ENCODE measurements at places on chromosomes 7 and 10.

GRCh38 chr7:78770422-78771410 lies 682.8 kb downstream of the MAGI2 start:
- no peak for DNase-seq

DNA sequence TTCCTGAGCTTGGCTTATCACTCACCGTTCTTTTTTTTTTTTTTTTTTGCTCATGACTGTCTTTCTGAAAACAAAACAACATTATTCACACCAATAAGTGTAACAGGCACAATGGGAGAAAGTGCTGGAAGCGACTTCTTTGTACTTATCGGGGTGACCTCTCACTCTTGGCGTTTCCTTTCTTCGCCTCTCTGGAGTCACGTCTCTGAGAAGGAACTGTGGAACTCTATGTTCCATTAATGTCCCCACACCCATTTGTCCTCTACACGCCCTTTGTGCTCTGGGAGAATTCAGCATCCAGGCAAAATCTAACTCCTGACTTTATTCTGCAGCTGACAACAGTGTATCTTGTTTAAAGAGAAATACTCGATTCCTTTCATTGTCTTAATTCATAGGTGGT lies 70.8 kb upstream of the FAM204A start:
- DNase-seq, result no peak

GRCh38 chr7:123979876-123980275 lies 53.0 kb downstream of the TMEM229A start:
- no peak for DNase-seq

- no peak for DNase-seq
Measured at GRCh38 chr10:130341356-130341755, 205.2 kb downstream of the GLRX3 start.

GRCh38 chr7:121138262-121138933 lies 149.9 kb downstream of the CPED1 start:
- no peak for DNase-seq

- DNase-seq, result no peak
Measured at GRCh38 chr10:118116715-118117449, 70.1 kb upstream of the RAB11FIP2 start.

- no peak for DNase-seq
Measured at GRCh38 chr10:11113156-11113555, 95.5 kb downstream of the CELF2 start.

DNA sequence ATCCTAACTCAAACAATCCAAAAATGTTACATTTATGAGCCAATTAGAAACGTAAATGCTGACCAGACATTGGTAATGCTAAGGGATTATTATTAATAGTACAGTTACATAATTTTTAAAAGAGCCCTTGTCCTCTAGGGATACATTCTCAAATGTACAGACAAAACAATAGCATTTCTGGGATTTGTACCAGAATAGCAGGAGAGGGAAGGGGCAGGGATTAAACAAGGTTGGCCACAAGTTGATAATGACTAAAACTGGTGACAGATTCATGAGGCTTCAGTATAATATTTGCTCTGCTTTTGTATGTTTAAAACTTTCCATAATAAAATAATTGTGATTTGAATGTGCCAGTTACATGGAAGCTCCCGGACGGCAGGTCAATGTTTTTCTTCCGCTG lies 27.0 kb downstream of the HSPA12A start:
- DNase-seq, result no peak

DNA sequence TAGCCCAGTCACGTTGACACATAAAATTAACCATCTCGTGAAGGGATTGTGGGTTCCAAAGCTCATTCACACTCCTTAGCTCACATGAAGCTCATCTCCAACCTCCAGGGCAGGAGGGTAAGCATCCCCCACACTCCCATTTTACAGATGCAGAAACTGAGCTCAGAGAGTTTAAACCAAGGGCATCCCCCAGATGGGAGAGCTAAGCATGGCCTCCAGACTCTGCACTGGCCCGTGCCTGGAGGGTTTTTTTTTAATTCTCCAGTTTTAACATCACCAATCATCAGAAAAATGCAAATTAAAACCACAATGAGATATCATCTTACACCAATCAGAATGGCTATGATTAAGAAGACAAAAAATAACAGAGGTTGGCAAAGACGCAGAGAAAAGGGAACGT lies 53.3 kb upstream of the TCF7L2 start:
- no peak for DNase-seq

- no peak for DNase-seq
Measured at GRCh38 chr7:21383227-21384220, 44.4 kb upstream of the SP4 start.

DNA sequence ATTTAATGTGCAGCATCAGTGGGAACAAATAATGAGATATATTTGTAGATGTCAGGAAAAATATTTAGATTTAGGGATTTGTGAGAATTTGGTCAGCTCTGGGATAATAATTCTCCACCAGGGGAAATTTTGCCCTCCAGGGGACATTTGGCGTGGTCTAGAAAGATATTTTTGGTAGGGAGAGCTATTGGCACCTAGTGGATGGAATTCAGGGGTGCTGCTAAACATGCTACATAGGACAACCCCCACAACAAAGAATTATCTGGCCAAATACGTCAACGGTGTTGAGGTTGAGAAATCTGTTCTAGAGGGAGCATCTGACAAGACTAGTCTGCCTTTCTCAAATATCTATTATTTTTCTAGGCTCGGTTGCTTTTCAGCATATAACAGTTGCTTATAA lies 2.1 kb downstream of the ADK start:
- DNase-seq, result no peak

- DNase-seq, result no peak
Measured at GRCh38 chr7:46909601-46910051, 672.3 kb downstream of the TNS3 start.

DNA sequence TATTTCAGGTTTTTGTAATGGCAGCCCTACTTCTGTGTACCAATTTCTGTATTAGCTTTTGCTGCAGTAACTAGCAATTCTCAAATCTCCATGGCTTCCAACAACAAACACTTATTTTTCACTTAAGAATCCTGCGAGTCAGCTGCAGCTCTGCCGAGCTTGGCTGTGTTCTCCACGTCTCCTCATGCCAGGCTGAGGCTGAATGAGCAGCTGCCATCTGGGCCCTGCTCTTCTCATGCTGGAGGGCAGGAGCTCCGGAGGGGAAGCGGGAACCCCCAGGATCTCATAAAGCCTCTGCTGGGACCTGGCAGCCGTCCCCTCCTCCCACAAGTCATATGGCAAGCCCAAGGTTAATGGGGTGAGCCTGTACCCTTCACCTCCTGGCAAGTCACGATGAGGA lies 591.1 kb downstream of the SDK1 start:
- DNase-seq, result no peak

GRCh38 chr7:69434398-69434815 lies 163.9 kb upstream of the AUTS2 start:
- no peak for DNase-seq

DNA sequence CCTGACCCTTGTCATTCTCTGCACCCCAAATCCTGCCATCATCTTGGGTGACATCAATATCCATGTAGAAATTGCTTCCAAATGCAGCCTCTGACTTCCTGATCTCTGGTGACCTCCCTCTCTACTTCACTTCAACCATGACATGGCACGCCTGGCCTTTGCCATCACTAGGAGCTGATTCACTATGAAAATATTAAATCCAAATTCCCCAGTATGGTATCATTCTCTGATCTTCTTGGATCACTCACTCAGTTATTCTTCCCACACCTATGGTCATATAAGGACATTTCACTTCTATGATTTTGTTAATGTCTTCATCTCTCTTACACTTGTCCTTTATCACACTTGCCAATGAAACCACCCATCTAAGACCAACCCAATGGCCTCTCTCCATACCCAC lies 73.7 kb upstream of the ODAD2 start:
- DNase-seq, result no peak

GRCh38 chr7:115056019-115056418 lies 134.1 kb downstream of the MDFIC start:
- no peak for DNase-seq

DNA sequence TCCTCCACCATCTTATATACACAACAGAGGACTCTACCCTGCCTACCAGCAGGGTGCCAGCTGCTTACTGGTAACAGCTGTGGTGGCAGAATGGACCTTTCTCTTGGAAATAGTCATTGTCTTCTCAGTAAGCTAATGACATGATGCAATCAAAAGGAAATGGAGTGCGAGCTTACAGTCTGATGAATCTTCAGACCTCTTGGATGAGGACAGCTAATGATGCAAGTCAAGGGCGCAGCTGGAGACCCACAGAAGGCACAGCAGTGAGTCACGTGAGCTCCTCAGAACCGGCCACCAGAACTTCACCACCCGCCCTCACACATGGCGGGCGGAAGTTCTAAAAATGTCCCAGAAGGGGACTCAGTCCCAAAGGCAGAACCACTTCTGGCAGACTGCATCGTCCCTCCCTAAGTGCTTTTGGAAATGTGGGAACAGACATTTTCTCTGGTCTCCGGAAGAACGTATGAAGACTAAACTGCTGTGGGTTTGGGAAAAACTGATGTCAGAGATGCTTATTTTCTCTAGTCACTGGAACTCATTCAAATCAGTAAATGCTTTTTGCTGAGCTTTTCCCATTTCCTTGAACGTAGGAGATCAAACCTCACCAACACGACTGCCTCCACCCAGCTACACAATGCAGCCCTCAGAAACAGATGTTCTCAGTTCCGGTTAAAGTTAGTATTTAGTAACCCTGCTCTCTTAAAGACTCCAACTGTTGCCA lies 96.4 kb downstream of the FAS start:
- DNase-seq, result no peak

DNA sequence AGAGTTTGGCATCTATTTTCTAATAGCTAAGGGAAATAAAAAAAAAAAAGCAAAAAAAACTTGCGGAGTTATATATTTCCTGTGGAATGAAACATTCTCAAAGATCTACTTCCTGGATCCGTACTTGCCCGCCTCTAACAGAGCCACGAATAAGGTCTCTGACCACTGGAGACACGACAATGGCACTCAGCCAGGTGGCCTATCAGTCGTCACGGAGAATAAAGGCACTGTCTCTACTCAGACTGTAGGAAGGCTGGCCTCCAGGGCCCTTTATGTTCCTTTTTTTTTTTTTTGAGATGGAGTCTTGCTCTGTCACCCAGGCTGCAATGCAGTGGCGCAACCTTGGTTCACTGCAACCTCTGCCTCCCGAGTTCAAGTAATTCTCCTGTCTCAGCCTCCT lies 58.7 kb downstream of the RGS10 start:
- DNase-seq, result no peak

GRCh38 chr7:70719125-70719524 lies 412.8 kb upstream of the GALNT17 start:
- DNase-seq, result no peak

GRCh38 chr7:21547501-21547900 lies 4.7 kb downstream of the DNAH11 start:
- DNase-seq, result no peak

GRCh38 chr10:18738835-18739234 lies 79.6 kb downstream of the ARL5B start:
- DNase-seq, result no peak

- DNase-seq, result no peak
Measured at GRCh38 chr7:41573443-41573842, 129.4 kb downstream of the INHBA start.

DNA sequence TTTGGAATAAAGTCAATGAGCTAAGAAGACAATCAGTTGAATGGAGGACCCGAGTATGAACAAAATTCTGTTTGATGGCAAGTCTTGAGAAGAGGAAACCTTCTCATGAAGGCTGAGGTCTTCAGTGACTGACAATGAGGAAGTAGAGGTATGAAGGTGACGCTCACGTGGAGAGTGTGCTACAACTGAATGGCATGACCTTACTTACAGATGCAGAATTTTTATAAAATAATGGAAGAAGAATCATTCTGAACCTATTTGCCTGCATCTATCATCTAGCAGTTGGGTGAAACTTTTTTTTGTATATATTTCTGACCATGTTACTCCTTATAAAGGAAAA lies 19.4 kb upstream of the SP4 start:
- no peak for DNase-seq

GRCh38 chr7:137305901-137306621 lies 37.5 kb downstream of the PTN start:
- no peak for DNase-seq

DNA sequence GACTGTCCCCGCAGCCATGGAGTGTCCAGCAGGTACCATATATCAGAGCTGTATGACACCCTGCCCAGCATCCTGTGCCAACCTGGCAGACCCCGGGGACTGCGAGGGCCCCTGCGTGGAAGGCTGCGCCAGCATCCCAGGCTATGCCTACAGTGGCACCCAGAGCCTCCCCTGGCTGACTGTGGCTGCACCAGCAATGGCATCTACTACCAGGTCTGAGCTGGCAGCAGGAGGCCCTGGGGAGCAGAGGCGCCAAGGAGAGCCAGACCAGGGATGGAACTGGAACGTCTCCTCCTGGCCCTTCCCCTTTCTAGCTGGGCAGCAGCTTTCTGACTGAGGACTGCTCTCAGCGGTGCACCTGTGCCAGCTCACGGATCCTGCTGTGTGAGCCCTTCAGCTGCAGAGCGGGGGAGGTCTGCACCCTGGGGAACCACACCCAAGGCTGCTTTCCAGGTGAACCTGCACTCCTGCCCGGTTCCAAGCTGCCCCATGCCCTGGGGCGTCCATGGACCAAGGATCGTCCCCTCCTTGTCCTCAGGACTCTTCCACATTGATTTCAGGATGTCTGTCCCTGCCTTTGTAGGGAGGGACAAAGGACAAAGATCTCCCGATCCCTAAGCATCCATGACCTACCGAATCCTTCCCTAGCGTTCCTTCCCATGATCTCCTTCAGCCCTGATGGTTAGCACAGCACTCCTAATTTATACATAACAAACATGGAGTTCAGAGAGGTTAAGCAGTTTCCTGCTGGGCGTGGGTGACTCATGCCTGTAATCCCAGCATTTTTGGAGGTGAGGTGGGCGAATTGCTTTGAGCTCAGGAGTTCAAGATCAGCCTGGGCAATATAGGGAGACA lies 33.3 kb downstream of the EPHB4 start:
- no peak for DNase-seq

GRCh38 chr7:127239814-127240213 lies 12.9 kb downstream of the GRM8 start:
- DNase-seq, result no peak

GRCh38 chr10:124824507-124824906 lies 22.9 kb downstream of the ABRAXAS2 start:
- no peak for DNase-seq

Data from activated naive CD4-positive, alpha-beta T cell (primary cell).